ENCODE measurements at places on chromosomes 7 and 10. TPM values are rescaled to one million over a fixed set of nuclear protein-coding genes. Genes with fewer than 3 reads are reported as not detected.

MRLN gene
- not detected for total RNA-seq

TMEM243 gene
- 44.7 TPM for total RNA-seq

TRIM4 gene
- 24.9 TPM for total RNA-seq

MDH2 gene
- 271 TPM for total RNA-seq

ASB10 gene
- not detected for total RNA-seq

LIPJ gene
- not detected for total RNA-seq

OPALIN gene
- total RNA-seq: not detected

TMEM72 gene
- not detected for total RNA-seq

PTF1A gene
- total RNA-seq: not detected

RARRES2 gene
- total RNA-seq: not detected

DNA sequence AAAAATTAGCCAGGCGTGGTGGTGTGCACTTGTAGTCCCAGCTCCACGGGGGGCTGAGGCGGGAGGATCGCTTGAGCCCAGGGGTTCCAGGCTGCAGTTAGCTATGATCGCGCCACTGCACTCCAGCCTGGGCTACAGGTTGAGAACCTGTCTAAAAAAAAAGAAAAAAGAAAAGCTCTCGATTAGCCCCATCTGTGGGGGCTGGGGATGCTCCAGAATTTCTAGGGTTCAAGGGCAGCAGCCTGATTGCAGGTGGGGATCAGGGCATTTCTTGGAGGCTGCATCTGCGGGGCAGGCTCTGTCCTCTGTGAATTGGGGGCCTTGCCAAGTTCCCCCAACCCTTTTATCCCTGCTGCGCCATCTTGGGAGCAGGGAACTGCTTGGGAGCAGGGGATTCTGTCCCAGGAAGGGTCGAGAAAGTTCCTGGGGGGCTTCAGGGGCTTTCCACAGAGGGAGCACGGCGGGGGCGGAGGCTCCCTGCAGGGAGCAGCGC is 651 bp upstream of the ARPC1A start:
- H3K4me3 ChIP-seq: peak overlapping the region; percentile 87
- H3K36me3 ChIP-seq: peaks cover 9% of the 10 kb centered on the region
- H3K27ac ChIP-seq: peak overlapping the region; percentile 84
- no peak for DNase-seq
- H3K27me3 ChIP-seq: no peaks in the 10 kb centered on the region

DNA sequence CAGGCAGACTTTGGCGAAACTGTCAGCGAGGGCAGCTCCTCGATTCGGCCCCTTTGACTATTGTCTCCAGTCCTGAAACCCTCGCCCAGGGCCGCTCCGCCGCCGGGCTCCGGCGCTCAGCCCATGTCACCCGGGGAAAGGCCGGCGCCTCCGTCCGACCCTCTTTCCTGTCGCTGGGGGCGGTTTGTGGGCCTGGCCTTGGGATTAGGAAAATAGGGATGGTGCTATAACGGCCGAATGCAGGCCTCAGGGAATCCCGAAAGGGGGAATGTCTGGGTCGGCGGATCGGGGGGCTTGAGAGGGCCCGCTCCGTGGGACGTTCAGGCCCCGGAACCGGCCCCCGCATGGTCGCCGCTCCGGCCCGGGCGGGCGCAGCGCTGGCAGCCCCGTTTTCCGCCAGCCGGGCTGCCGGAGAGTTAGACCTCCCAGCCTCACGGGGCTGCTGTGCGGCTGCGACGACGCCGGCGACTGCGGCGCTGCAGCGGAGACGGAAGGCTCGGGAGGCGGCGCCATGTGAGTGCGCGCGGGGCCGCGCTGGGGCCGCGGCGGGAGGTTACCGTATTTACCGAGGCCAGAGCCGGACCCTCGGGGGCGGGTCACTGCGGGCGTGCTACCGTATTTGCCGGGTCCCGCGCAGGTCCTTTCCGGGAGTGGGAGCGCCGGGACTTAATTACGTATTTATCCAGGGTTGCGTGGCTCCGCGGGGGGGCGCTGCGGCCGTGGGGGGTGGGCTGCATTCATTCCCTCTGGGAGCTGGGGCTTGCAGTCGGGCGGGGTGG is 25.9 kb downstream of the ZNF775 start:
- peak; percentile 85 for DNase-seq
- peak overlapping the region; percentile 86 for H3K27ac ChIP-seq
- H3K4me3 ChIP-seq: peak overlapping the region; percentile 86
- H3K27me3 ChIP-seq: no peaks in the 10 kb centered on the region

GRCh38 chr7:24381894-24382505 is 98.0 kb downstream of the NPY start:
- H3K36me3 ChIP-seq: no peaks in the 10 kb centered on the region
- no peak overlapping the region for H3K27ac ChIP-seq
- no peak for DNase-seq
- no peaks in the 10 kb centered on the region for H3K4me1 ChIP-seq
- peaks cover 9% of the 10 kb centered on the region for H3K27me3 ChIP-seq

DNA sequence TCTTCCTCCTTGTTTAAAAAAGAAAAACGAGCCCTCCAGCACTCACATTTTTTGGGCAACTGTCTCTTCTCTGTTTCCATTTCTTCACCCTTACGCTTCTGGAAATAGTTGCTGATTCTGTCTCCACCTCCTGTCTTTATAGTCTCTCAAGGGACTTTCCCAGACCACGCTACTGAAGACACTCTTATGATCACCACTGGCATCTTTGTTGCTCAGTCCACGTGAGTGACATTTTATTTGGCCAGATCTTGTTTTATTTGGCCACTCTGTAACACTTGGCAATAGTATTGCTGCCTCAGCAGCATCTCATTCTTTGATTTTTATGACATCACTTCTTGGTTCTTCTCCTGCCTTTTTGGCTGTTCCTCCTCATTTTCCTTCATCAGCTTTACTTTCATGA is 21.6 kb upstream of the NME8 start:
- no peaks in the 10 kb centered on the region for H3K36me3 ChIP-seq
- peaks cover 7% of the 10 kb centered on the region for H3K27me3 ChIP-seq
- H3K4me3 ChIP-seq: no peak overlapping the region
- H3K27ac ChIP-seq: no peak overlapping the region
- no peaks in the 10 kb centered on the region for H3K4me1 ChIP-seq

GRCh38 chr7:42091461-42092291 is 145.3 kb downstream of the GLI3 start:
- H3K27me3 ChIP-seq: no peaks in the 10 kb centered on the region
- no peaks in the 10 kb centered on the region for H3K36me3 ChIP-seq

DNA sequence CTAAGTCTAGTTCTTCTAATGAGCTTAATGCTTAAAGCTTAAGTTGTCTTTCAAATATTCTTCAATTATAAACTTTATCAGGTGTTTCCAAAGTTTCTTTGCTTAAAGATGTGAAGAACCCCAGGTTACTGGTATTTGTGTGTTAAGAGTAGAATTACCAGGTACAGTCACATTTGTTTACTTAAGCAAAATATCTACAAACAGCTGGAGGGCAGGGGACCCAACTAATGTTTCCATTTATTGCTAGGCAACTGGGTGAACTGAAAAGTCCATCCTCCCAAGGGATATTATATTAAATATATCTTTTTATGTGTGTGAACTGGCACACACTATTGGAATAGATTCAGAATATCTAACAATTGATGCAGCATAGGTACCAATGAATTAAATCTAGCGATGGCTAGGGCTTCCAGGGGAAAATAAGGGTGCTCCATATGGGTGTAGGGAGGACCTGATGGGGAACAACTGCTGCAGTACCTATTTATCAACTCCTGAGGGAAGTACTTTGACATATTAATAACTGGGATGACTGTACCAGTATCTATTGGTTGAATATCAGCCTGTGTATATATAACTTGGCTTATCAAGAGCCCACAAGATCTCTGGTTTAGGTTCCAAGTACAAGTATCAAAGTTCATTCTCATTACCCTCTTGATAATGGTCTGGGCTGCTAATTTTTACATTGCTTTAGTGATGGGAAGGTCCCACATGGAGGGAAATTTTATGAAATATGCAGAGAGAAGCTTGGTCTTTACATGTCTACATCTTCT is 10.3 kb upstream of the AGR3 start:
- no peak overlapping the region for H3K4me3 ChIP-seq
- no peaks in the 10 kb centered on the region for H3K27me3 ChIP-seq
- DNase-seq: no peak
- H3K27ac ChIP-seq: no peak overlapping the region
- no peaks in the 10 kb centered on the region for H3K36me3 ChIP-seq
- peaks cover 19% of the 10 kb centered on the region for H3K4me1 ChIP-seq

DNA sequence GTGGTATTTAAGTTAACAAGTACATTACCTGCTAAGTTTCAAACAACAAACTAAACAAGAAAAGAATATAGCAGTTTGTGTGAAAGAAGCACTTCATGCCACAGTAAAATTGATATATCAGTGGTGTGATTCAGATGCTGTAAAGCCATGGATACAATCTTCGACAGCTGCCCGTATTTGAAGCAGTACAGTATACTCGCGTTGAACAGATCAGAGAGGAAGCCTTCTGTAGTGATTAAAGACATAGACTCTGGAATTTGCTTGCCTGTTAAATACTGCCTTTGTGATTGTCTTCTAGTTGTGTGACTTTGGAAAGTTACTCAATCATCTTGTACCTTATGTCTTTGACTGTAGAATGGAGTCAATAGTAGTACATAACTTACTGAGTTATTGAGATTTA is 71.7 kb downstream of the CHRM2 start:
- no peaks in the 10 kb centered on the region for H3K27me3 ChIP-seq
- DNase-seq: no peak
- no peak overlapping the region for H3K4me3 ChIP-seq
- no peak overlapping the region for H3K27ac ChIP-seq
- H3K36me3 ChIP-seq: no peaks in the 10 kb centered on the region
- H3K4me1 ChIP-seq: no peaks in the 10 kb centered on the region

DNA sequence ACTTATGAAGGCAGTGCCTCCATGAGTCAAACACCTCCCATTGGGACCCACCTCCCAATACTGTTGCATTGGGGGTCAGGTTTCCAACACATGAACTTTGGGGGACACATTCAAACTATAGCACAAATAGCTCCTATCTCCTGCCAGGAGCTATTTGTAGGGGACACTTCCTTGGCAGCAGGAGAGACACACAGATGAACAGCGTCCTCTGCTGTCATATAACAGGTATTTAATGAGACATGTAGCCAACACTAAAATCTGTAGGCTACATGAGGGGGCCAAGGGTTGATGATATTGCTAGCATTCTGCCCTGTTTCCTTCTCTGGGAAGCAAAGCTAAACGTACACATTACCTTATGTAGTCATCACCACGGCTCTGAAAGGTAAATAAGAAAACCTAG is 2.6 kb upstream of the GPR26 start:
- no peak overlapping the region for H3K4me3 ChIP-seq
- no peak for DNase-seq
- H3K4me1 ChIP-seq: no peaks in the 10 kb centered on the region
- H3K36me3 ChIP-seq: no peaks in the 10 kb centered on the region

DNA sequence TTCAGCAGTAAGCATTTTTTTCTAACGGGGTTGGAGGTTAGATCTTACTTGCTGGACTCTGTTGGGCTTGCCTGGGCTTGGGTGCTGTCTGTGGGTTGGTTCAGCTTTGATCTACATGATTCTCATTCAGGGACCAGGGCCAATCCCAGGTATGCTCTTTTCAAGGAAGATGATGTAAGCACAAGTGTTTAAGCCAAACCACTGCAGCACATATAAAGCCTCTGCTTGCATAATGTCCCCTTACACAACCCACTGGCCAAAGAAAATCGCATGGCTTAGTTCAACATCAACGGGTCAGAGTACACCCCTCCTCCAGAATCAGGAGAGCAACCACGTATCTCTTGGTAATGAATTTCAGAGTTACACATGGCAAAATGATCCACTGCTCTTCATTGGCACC is 83.9 kb downstream of the DNAJB9 start:
- no peak overlapping the region for H3K27ac ChIP-seq
- H3K4me1 ChIP-seq: no peaks in the 10 kb centered on the region
- DNase-seq: no peak
- no peak overlapping the region for H3K4me3 ChIP-seq
- H3K36me3 ChIP-seq: no peaks in the 10 kb centered on the region

GRCh38 chr10:6089334-6090219 is 743 bp downstream of the RBM17 start:
- no peaks in the 10 kb centered on the region for H3K27me3 ChIP-seq
- peaks cover 14% of the 10 kb centered on the region for H3K36me3 ChIP-seq
- DNase-seq: peak; percentile 36
- peak overlapping the region; percentile 83 for H3K27ac ChIP-seq
- H3K4me3 ChIP-seq: peak overlapping the region; percentile 90

GRCh38 chr10:86265895-86266259 is 100.7 kb downstream of the GRID1 start:
- H3K27ac ChIP-seq: no peak overlapping the region
- peaks cover 2% of the 10 kb centered on the region for H3K4me1 ChIP-seq
- no peak overlapping the region for H3K4me3 ChIP-seq
- DNase-seq: no peak
- H3K36me3 ChIP-seq: no peaks in the 10 kb centered on the region
- H3K27me3 ChIP-seq: peaks cover 17% of the 10 kb centered on the region

DNA sequence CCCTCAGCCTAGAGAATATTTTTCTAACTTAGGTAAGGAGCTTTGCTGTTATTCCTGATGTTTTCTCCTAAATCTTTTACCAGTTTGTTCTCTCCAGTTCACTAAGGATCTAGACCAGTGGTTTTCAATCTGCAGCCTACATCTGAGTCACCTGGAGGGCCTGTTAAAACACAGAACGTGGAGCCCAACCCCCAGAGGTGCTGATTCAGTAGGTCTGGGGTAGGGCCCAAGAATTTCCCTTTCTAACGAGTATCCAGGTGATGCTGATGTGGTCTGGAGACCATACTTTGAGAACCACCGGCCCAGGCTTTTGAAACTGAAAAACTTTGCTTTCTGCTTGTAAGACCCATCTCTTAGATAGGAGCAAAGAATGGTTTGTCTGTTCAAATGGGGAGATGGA is 51.2 kb upstream of the KMT2E start:
- H3K27ac ChIP-seq: peak overlapping the region; percentile 40
- H3K27me3 ChIP-seq: no peaks in the 10 kb centered on the region

DNA sequence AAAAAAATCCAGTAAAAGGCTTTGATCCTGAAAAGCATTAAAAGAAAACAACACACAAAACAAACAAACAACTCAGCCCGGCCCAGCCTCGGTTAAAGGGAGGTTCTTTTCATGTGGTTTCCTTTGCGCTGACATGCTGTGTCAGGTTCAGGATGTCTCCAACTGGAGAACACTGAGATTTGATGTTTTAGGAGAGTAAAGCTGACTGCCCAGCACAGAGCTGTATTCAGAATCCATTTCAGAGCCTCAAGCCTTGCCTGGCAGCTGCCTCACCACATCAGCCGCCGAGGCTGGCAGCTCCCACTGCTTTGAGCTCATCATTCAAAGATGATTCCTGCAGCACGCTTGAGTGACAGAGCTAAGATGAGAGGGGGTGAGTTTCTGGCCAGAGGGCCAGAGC is 205.8 kb upstream of the LYZL1 start:
- peaks cover 2% of the 10 kb centered on the region for H3K27me3 ChIP-seq
- H3K4me1 ChIP-seq: no peaks in the 10 kb centered on the region
- no peak overlapping the region for H3K4me3 ChIP-seq
- H3K36me3 ChIP-seq: no peaks in the 10 kb centered on the region
- H3K27ac ChIP-seq: no peak overlapping the region

DNA sequence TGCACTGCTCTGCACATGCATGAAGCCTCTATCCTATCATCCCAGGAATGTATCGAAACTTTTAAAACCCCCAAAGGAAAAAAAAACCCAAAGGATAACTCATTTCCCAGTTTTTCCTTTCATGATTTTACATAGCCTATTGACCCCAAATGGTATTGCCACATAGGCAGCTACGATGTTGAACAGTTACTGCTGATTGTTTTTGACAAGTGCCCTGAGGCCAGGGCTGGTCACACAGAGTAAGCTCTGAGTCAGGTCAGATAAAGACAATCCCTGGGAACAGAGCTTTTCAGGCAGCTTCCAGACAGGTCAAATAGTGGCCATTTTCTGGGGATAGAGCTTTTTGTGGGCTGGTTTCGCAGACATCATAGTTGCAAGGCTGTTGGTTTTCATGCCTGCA is 52.1 kb downstream of the MYL10 start:
- DNase-seq: no peak
- H3K27ac ChIP-seq: no peak overlapping the region
- no peaks in the 10 kb centered on the region for H3K4me1 ChIP-seq
- H3K27me3 ChIP-seq: peaks cover 13% of the 10 kb centered on the region
- H3K4me3 ChIP-seq: no peak overlapping the region

Data from activated CD4-positive, alpha-beta memory T cell treated with anti-CD3 and anti-CD28 coated beads for 36 hours (primary cell).